ENCODE measurements at places on chromosomes 2 and 18. TPM values are rescaled to one million over a fixed set of nuclear protein-coding genes. Genes with fewer than 3 reads are reported as not detected.

The SLC66A3 gene
- total RNA-seq, result 17.3 TPM

The TUBA4B gene
- not detected for total RNA-seq

The LYG2 gene
- not detected for total RNA-seq

The CNGA3 gene
- total RNA-seq, result not detected

The DHX57 gene
- total RNA-seq, result 25.8 TPM

The CIDEA gene
- total RNA-seq, result 0.14 TPM

The RUFY4 gene
- total RNA-seq, result not detected

The MALL gene
- total RNA-seq, result 2.4 TPM

The SLC35F6 gene
- total RNA-seq, result 82.6 TPM

Data from placental pericyte (primary cell).